ENCODE measurements at places on chromosomes 4 and X. TPM values are rescaled to one million over a fixed set of nuclear protein-coding genes. Genes with fewer than 3 reads are reported as not detected.

- DNase-seq, result no peak
Measured at GRCh38 chrX:14920196-14920595, 47.0 kb downstream of the MOSPD2 start.

DNA sequence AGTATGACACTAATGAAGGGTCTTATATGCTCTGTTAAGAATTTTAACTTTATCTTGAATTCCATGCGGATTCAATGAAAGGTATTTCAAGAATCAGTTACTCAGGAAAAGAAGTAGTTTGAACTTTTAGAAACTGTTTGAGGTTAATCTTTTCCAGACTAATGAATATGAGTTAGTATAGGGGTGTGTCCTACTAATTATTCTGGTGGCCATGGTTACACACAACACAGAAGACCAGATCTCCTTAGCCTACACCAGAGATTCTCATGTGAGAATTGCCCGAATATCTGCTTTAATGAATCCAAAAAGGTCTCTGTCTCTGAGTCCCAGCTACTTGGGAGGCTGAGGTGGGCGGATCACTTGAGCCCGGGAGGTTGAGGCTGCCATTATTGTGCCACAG lies 100.4 kb downstream of the MMRN1 start:
- DNase-seq, result no peak

GRCh38 chrX:11210415-11210801 lies 82.8 kb upstream of the AMELX start:
- no peak for DNase-seq

GRCh38 chr4:71229477-71230270 lies 109.1 kb upstream of the SLC4A4 start:
- DNase-seq, result peak; percentile 81

DNA sequence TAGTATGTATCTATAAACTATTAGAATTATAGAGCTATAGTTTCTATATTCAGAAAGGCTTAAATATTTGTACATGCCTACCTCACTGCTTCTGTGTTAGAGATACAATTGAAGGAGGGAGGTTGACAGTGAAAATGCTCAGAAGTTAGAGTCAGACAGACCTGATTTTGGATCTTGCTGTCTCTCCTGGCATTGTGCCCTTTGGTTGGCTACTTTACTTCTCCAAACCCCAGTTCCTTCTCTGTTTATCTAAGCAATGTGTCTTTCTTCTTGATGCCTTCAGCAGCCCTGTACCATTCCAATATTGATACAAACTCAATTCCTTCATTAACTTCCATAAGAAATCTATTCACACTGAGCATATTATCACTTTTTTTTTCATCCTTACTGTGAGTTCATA lies 28.7 kb downstream of the CCNG2 start:
- DNase-seq, result no peak

GRCh38 chrX:16981980-16982379 lies 35.5 kb downstream of the REPS2 start:
- no peak for DNase-seq

GRCh38 chrX:34849371-34849770 lies 93.2 kb upstream of the FAM47B start:
- no peak for DNase-seq

DNA sequence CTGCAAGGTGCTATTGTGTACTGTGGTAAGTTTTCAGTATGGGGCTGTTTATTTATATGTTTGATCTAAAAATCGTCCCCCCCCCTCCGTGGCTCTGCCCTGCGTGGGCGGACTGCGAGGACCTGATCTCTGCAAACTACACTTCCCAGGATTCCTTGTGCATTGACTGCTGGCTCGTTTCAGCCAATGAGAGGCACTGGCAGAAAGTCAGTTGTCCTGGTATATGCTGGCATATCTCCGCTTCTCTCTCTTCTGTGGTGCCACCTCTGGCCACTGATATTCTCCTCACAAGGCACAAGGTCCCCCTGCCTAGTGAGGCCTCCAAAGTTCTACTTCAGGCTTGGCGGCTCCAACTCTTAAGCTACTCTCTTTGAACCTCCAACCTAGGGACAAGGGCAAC lies 168.8 kb upstream of the ZFP42 start:
- no peak for DNase-seq

GRCh38 chr4:95638920-95639501 lies 90.2 kb upstream of the UNC5C start:
- no peak for DNase-seq

DNA sequence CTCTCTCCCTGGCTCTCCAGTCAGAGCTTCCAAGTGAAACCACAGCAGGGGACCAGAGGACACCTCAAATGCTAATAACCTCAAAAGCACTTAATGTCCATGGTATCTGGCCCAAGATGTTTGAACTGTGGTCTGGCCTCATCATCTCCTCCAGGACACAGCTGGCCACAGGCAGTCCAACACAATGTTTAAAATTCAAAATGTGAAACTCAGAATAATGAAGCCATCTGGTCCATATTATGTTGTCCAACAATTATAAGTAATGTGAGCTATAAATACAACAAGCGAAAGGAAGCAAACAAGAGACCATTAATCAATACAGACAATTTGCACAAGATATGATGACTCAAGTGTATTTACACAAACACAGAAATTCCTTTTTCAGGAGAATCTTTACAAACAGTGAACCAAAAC lies 90.7 kb upstream of the S100G start:
- DNase-seq, result no peak

- no peak for DNase-seq
Measured at GRCh38 chr4:26094911-26095310, 180.9 kb downstream of the SMIM20 start.

DNA sequence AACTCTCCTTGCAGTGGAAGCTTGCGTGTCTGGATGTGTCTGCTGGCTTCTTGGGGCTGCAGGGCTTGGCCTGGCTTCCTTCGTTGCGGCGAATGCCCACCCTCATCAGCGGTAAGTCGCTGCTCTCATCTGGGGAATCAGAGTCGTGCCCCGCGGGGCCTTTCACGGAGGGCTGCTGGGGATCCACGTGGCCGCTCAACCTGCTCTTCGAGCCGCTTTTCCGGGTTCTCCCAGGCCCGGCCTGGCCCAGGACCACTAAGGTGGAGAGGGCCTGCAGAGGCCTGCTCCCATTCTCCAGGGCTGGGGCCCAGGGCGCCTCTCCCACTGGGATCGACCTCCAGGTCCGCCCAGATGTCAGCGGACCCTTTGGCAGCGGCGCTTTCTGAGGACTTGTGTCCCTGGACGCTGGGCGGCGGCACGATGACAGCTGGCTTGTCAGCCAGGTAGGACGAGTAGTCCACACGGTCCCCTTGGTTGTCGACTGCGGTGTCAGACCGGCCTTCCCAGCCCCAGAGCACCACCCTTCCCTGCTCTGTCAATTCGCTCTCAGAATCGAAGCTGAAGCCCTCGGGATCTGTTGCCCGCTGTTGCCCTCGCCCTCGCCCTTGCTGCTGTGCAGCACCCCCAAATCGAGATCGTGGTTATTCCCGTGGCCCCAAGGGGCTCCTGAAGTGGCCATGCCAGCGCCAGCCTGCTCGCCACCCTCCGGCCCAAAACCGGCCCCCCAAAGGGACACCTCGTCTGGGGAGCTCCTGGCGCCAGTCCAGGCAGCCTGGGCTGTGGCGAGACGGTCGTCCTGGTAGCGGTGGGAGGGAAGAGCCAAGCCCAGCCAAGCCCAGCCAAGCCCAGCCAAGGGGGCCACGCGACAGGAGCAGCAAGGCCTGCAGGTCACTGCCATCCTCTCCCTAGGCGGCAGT lies 37.8 kb upstream of the NHSL2 start:
- no peak for DNase-seq

DNA sequence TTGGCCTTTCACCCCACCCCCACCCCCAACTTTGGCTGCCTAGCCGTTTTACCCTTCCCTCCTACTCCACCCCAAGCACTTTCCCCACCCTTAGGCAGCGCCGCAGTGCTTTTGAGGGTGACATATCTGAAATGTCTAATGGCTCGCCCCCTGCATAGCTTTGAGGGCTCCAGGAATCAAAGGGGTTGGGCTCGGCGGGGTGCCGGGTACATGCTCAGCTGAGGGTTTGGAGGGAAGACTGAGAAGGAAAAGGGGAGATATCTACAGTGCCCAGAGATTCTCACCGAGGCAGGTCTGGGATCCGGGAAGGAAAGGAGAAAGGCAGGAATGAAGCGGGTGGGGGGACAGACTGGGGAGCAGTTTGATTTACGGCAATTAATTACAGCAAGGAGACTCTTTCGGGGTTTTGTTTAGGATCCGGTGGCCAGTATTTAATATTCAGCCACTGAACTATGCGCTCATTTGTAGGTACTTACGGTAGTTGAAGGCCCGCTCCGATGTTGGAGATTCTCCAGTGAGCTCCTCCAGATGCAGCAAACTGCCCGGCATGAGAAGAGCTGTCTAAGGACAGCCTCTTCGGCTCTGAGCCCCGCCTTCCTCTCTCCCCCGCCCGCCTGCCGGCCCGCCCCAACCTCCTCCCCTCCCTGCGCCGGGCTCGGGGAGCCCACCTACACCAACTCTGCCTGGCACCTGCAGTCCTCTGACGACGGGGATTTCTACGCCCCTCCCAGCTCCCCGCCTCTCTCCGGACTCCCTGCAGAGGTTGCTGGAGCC lies at the start of gene IGSF1:
Gene IGSF1, minus strand, starts transcription at position 569 of the 774 bp plus-strand sequence. CDS start 2,632 bp downstream, outside the sequence.
- peak; percentile 82 for DNase-seq

DNA sequence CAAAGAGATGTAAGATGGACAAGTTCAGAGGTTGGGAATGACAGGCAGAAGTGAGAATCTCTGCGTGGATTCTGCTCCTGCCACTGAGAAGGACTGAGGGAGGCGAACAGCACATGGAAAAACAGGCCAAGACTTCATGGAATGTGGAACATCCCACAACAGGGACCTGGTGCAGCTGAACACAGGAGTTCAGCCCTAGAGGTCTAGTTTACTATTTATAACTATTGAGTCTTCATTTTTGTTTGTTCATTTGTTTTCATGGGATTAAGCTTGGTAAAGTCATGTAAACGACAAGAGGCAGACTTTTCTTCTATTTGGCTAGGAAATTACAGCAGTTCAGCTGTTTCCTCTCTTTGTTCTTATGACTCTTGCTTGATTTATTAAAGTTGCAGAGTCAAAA lies 234.5 kb downstream of the MAML3 start:
- peak; percentile 64 for DNase-seq

- peak; percentile 66 for DNase-seq
Measured at GRCh38 chrX:47093248-47093647, 15.0 kb downstream of the RGN start.

DNA sequence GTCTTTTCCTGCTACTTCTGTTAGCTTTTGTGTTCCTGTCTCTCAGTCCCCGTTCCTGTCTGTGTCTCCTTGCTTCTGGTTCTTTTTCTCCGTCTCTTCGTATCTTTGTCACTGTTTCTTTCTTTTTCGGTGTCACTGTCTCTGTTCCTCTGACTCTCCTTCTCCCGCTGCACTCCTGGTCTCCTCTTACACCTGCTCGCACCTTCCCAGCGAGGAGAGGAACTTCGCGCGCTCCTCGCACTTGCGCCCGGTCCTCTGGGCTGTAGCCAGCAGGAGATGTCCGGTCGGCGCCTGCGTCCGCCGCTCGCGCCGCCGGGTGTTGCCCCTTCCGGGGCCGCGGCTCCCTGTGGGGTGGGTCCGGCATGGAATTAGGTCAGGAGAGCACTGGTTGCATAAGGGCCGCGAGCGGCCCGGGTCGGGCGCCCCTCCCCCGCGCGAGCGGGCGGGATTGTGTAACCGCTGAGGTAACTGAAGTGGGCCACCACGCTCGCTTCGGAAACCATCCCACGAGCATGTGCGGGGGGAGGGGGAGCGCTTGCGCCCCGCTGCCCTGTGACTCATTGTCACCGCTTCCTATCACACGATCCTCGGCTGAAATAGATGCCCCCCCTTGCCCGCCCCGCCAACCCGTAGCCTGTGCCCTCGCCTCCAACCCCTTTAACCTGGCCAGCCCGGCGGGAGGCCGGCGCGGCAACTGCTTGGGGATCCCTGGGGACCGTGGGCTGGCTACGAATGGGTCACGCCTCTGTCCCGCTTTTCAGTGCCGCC lies 1.6 kb downstream of the LONRF3 start:
- peak; percentile 76 for DNase-seq

- DNase-seq, result no peak
Measured at GRCh38 chrX:44157858-44158257, 184.7 kb upstream of the NDP start.

DNA sequence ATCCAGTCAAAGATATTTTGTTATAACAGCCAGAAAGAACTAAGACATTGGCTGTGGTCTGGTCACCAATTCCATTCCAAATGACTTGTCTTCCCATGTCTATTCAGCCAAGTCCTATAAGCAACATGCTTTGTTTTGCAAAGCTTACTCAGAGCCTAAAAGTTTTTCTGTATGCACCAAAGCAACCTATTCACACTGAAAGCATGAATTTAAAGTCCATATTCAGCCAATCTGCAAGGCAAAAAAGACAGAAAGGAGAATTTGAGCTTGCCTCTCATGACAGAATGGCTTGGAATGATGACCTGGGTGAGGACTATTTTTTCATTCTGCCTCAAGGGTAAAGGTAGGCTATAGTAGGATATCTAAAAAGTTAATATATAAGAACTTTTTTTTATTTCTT lies 323.2 kb upstream of the NOCT start:
- no peak for DNase-seq

- DNase-seq, result no peak
Measured at GRCh38 chr4:127975121-127975770, 10.0 kb downstream of the ABHD18 start.

- peak; percentile 28 for DNase-seq
Measured at GRCh38 chrX:71543316-71543715, 10.4 kb downstream of the OGT start.

DNA sequence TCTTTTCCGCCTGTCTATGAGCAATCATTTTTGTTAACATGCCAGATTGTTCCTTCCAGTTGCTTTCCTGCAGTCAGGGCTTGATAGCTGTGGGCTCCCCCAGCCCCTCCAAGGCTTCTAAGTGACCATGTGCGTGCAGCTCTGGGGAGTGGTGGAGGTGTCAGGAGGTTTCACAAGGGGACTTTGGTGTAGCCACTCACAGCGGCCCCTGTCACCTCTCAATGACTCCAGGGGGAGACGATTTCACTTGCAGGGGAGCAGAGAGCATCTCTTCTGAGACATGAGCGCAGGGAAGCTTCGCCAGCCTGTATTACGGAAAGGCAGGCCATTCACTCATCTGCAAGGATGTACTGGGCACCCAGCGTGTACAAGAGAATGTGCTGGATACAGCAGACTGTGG lies 3.1 kb upstream of the GPR78 start:
- DNase-seq, result no peak

MUC7 gene
- not detected for polyA plus RNA-seq

POU3F4 gene
- not detected for polyA plus RNA-seq

TCEAL2 gene
- polyA plus RNA-seq, result 21.0 TPM

STARD8 gene
- 0.93 TPM for polyA plus RNA-seq

SULT1E1 gene
- 0.68 TPM for polyA plus RNA-seq

SHOX gene
- polyA plus RNA-seq, result not detected
